NCI-H1694 treated with DMSO at 0.1 percent for 48 hours (cell line): ENCODE measurements at places on chromosomes 5 and 9.
A peak's percentile ranks its signal among the peaks of the same experiment; 100 is the strongest.

- no peak for DNase-seq
Measured at GRCh38 chr9:37952731-37953130, 48.8 kb upstream of the SLC25A51 start.

GRCh38 chr9:86798966-86799365 lies 148.3 kb downstream of the GAS1 start:
- no peak for DNase-seq

GRCh38 chr5:53900677-53901076 lies 340.2 kb downstream of the NDUFS4 start:
- DNase-seq = no peak

DNA sequence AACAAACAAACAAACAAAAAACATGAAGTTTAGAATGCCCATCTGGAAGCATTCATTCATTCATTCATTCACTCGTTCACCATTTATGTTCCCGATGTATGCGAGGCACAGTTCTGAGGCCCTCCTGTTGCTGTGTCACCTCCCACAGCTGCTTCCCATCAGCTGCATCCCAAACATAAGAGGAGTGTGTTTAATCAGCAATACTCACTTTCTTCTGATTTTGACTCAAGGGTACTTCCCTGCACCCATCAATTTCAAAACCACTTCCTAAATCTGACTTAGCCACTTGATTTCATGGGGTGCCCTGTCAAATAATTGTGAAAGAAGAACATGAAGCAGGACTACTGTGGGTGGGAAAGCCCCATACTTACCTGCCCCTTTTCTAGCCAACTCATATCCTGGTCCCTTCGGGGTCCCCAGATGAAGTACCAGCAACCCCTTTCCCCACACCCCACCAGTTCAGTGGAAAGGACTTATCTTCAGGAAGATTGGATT lies 128.0 kb upstream of the IL12B start:
- no peak for DNase-seq

- peak; percentile 2 for DNase-seq
Measured at GRCh38 chr9:68844631-68845612, 139.9 kb downstream of the PIP5K1B start.

DNA sequence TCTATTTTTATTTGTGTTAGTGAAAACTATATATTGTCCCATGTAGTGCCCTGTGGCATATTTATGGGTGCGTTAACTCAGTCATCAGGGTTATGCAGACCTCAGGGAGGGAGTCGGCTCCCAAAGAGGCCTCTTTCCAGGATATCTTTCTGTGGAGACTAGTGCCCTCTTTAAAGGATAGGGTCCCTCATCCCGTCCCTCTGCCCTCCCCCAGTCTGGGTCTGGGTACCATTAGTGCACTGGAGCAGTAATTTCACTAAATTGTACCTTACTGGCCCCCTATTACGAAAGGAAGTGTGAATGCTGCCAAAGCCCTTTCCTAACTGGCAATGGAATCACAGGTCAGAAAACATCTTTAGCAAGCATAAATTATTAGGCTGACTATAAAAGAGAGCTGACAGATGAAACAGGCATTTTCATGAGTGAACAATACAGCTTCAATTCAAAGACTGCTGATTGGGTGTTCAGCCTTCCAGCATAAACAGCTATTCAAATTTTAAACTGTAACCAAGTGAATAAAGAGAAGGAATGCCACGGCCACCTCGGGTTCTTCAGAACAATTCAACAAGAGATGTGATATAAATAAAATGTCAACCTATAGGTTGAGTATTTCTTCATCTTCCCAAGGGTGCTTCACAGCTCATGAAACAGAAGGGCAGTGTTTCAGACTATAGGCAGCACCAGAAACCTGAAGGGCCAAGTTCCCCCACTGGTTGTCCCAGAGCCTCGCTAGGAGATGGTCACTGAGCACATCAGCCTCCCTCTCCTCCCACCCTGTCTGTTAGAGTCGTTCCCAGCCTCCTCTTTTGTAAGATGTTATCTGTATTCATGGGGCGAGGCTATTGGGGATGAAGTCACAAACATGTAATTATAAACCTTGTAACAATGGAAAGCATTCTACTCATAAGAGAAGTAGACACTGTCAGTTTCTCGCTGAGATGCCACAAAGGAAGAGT lies 318.7 kb downstream of the TMEM161B start:
- no peak for DNase-seq
